Aortic smooth muscle cell (primary cell): ENCODE measurements at places on chromosomes 1 and 21. TPM values are rescaled to one million over a fixed set of nuclear protein-coding genes. Genes with fewer than 3 reads are reported as not detected.

CLCNKA gene
- not detected in 2 replicates for total RNA-seq

SPRR2E gene
- total RNA-seq: not detected in 2 replicates

INTS7 gene
- total RNA-seq: 9.6 and 10.4 TPM in 2 replicates

ERVH48-1 gene
- not detected in 2 replicates for total RNA-seq

OR2L8 gene
- total RNA-seq: not detected in 2 replicates

NTNG1 gene
- total RNA-seq: 0.06 and 0.13 TPM in 2 replicates
